ENCODE measurements at places on chromosomes 12 and 14.

GRCh38 chr14:81453166-81453766 is 53.1 kb upstream of the STON2 start:
- no peak for DNase-seq

- no peak for DNase-seq
Measured at GRCh38 chr12:2682296-2683251, 112.2 kb upstream of the FKBP4 start.

GRCh38 chr12:110669193-110669502 is 19.8 kb downstream of the HVCN1 start:
- DNase-seq, result no peak

GRCh38 chr12:123096741-123097140 is 54.1 kb downstream of the PITPNM2 start:
- DNase-seq, result no peak

DNA sequence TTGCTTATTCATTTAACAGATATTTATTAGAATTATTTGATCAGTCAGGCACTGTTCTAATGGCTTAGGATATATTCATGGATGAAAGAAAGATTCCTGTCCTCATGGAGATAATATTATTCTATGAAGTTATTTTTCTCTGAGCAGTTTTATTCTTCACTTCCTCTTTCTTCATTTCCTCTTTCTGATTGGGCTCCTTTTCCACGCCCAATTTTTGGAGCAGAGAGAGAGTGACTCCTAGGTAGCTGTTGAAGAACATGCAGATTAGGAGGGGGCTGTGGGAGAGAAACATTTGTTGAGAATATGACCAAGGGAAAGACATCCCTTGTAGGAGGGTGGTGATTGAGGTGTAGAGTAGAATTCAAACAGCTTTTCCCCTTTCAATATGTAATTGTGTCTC is 6.0 kb upstream of the YARS2 start:
- no peak for DNase-seq

DNA sequence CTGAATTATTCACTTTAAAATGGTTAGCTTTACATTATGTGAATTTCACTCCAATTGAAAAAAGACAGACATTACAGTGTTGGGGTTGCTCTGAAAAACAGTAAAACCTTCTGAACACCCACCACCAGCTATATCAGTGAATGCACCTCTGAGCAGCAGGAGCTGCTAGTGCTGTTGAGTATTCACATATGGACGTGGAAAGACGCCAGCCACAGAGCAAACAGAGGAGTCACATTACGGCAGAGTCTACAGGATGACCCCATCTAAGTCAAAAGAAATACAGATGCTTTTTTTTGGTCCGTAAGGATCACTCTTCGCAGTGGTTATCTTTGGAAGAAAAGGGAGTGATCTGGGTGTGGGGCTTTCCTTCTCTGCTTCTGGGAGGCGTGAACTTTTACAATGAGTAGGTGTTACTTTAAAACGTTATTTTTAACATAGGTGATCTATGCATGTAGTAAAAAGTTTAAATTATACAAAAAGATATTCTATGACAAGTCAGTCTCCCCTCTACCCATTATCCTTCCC is 4.5 kb downstream of the HVCN1 start:
- DNase-seq, result no peak

GRCh38 chr14:60734465-60735242 is at the start of gene MNAT1:
TSS of gene MNAT1 (plus strand) at chr14:60734761. CDS start at chr14:60734863, 102 bp downstream.
- DNase-seq, result peak; percentile 42

- no peak for DNase-seq
Measured at GRCh38 chr12:74836567-74836966, 298.9 kb downstream of the ATXN7L3B start.

- DNase-seq, result no peak
Measured at GRCh38 chr12:57775563-57776246, 3.3 kb downstream of the EEF1AKMT3 start.

DNA sequence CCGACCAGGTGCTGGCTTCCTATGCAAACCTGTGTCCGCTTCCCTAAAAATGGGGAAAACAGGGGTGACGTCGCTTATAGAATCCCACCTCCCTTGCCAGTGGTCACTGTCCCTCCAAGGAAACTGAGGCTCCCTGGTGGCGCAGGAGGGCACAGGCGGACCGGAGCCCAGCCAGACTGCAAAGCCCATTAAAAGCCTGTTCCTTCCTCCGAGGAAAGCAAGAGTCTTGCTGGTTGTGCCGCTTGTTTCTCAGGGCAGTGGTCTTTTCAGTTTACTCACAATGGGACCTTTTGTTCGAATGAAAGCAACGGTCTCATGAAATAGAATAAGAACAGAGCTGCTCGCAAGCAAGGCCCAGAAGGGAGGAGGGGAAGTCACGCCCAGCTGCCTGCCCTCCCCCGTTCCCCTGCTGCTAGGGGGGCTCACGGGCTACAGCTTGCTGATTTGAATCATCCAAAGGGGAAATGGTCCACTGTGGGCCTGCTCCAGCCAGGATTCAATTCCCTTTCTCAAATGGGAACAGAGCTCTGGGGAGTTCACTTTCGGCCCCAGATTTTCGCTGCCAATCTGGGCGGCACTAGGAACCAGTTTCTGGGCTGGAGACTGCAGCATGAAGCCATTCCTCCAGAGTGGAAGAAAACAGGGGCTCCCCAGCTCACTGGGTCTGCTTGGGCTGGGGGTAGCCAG is 4.6 kb upstream of the SELPLG start:
- DNase-seq, result no peak

- DNase-seq, result no peak
Measured at GRCh38 chr14:91985008-91985407, 37.5 kb upstream of the FBLN5 start.

All from NCI-H2081 treated with DMSO at 0.1 percent for 48 hours (cell line).